NCI-H187 (cell line): ENCODE measurements at places on chromosomes 12 and 14.

GRCh38 chr12:7638760-7639555, 26.8 kb downstream of the APOBEC1 start:
- peak; percentile 45 for DNase-seq

GRCh38 chr12:115886666-115887065, 390.8 kb downstream of the MED13L start:
- no peak for DNase-seq

GRCh38 chr14:61322799-61323290, 1.5 kb downstream of the PRKCH start:
- DNase-seq, result no peak

DNA sequence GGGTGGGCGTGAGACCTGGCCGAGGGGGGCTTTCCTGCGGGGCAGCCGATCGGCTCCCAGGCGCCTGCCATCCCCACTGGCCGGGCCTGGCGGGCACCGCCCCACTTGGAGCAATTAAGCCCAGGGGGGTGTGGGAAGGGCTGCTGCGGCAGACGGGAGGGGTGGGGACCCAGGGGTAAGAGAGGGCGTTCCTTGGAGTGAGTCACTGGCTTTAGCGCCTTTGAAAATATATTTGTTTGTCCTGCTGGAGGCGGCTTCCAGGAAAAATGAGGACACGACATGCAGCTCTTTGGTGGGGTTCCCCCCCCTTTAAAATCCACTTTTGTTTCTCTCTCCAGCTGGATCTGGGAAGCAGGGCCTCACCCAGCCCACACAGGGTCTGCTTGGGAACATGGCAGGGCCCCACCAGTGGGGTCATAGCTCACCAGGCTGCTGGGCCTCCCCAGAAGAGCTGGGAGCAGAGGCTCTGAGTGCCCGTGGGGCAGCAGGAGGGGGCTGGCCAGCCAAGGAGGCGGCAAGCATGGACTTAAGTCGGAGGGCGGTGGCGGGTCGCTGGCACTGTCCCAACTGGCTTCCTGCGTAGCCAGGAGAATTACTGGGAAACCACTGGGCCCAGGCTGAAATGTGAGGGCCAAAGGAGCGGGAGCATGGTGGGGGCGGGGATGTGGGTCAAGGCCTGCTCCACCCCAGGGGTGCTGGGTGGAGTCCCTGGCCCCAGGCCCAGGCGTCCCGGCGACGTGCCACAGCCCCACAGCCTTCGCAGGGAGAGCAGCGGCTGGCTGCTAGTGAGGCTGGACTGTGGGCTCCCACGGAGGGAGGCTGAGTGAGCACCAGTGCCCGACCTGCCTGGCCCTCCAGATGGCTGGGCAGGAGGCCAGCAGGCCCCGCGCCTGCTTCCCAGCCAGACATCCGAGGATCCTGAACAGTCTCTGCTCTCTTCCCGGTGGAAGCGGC, 128.0 kb downstream of the RFLNA start:
- DNase-seq, result no peak

- no peak for DNase-seq
Measured at GRCh38 chr14:45123271-45123670, 11.0 kb downstream of the FKBP3 start.

DNA sequence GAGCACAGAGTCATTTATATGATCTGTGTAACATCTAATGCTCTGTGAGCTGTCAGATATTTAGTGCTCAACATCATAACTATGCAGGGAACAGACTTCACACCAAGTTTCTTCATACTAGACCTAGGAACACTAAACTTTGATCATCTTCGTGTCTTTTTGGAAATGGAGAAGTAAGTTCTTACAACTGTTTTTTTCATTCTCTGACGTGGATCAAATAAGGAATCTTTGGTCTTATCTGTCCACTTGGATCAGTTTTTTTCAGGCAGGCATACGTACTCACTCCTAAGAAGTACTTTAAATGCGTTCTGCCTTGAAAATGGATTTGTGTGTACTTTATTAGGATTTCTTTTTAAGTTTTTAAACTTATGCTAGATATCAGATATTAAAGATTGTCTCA, 191.0 kb downstream of the FBXL14 start:
- DNase-seq, result no peak

DNA sequence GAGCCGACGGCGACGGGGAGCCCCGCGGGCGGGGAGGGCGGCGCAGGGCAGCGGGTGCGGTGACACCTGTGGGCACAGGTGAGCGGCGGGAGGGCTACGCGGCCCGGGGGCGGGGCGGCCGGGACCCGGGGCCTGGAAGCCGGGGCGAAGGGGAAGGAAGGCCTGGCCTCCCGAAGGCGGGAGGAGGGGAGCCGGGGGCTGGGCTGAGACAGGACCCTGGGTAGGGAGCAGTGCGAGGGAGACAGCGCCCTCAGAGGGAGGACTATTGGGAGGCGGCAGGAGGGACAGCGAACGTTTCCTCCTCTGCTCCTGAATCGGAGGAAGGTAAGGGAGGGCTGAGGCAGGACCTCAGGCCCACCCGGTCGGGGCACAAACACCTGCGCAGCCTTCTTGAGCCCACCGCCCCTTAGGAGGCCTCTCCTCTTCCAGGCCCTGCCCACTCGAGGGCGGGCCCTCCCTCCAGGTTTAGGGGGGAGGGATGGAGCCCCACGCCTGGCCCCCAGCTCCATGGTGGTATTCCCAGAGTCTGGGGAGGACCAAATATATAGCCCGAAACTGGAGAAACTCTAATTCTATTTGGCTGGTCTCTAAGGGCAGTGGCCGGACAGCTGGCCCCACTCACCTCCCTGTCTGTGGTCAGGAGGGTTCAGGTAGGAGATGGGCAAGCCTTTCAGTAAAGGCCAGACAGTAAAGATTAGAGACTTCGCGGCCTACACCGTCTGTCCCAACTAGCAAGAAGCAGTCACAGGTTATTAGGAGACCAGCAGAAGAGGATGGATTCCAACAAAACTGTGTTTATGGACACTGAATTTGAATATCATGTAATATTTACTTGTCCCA, 509 bp downstream of the PLEKHG6 start:
- no peak for DNase-seq

- DNase-seq, result no peak
Measured at GRCh38 chr12:68276402-68276930, 23.1 kb upstream of the IL22 start.

GRCh38 chr12:107732365-107732764, 28.6 kb downstream of the PRDM4 start:
- no peak for DNase-seq

- DNase-seq, result no peak
Measured at GRCh38 chr12:101915841-101916240, 38.5 kb downstream of the DRAM1 start.

DNA sequence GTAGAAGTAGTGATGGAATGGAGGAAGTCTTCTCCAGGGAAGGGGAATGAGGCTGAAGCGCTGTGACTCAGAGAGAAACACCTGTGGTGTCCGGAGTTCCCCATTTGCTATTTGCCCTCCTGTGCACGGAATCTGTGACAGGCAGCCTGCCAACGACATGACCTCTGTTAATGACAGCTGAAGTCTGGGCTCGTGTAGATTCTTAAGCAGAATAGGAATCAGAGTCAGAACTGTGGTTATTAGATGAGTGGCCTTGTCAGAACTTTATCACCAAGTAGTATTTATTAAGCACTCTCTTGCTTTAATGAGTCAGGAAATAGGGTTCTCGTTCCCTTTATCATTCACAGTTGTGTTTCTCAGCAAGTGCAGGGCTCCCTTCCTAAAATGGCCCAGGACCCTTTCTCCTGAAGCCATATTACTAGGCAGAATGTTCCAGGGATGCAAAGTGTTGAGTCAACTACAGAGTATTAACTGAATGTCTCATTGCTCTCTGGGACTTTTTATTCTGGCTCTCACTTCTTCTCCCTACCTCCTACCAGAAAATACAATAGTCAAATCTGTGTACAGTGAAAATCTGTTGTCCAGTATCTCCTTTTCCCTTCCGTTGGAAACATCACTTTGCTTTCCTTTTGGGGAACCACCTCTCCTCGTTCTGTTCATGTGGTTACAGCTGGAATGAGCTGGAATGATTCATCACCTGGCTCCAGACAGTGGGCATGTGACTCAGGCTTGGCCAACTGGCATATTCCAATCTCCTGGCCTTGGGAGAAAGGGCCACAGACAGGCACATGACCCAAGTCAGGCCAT, 77.8 kb upstream of the MAX start:
- DNase-seq, result no peak

- no peak for DNase-seq
Measured at GRCh38 chr14:33680873-33681272, 270.0 kb downstream of the EGLN3 start.
